Activated naive CD8-positive, alpha-beta T cell treated with anti-CD3 and anti-CD28 coated beads, Interleukin-2, amount 10 ng/mL, durations not matched to agents 7 days and 5 days (primary cell): ENCODE measurements at places on chromosomes 16 and 17. TPM values are rescaled to one million over a fixed set of nuclear protein-coding genes. Genes with fewer than 3 reads are reported as not detected.
A peak's percentile ranks its signal among the peaks of the same experiment; 100 is the strongest.

The APRT gene
- 124 TPM for total RNA-seq

The PPL gene
- not detected for total RNA-seq

The TBX2 gene
- total RNA-seq: not detected

GRCh38 chr17:82219083-82219482, 6.4 kb upstream of the CCDC57 start:
- DNase-seq: no peak
- H3K4me1 ChIP-seq: peaks cover 17% of the 10 kb centered on the region
- no peak overlapping the region for H3K4me3 ChIP-seq
- H3K27ac ChIP-seq: no peak overlapping the region

DNA sequence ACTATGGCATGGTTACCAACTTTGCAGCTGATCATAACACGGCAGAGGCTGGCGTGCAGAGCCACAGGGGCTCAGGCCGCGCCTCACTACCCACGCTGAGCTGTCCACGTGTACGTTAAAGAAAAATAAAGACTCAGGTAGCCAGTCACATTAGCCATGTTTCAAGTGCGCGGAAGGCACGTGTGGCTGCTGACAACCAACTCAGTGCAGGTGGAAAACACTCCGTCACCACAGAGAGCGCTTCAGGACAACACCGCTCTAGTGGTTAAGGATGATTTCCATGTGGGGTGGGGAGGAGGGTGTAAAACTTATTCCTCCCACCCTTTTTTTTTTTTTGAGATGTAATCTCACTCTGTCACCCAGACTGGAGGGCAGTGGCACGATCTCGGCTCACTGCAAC, 33.8 kb downstream of the ZCCHC14 start:
- peaks cover 6% of the 10 kb centered on the region for H3K27me3 ChIP-seq
- no peak overlapping the region for H3K4me3 ChIP-seq
- peaks cover 3% of the 10 kb centered on the region for H3K4me1 ChIP-seq
- DNase-seq: no peak
- no peaks in the 10 kb centered on the region for H3K36me3 ChIP-seq

DNA sequence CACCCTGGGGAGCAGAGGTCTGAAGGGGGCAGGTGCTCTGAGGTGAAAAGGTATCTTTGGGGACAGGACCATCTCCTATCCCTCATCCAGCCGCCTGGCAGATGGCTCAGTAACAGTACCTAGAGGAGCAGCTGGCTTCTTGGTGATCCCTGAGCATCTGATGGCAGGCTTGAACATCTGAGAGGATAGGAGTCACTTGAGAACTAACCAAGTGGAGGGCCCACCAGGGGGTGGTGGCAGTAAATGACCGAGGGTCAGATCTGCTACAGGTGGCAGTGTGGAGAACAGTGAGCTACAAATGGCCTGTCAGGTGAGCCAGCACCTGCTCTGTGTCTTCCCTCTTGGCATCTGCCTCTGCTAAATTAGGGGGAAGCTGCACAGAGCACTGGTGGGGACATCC, 13.8 kb downstream of the HROB start:
- H3K27me3 ChIP-seq: no peaks in the 10 kb centered on the region
- H3K4me1 ChIP-seq: peaks cover 6% of the 10 kb centered on the region
- no peak for DNase-seq
- no peak overlapping the region for H3K27ac ChIP-seq
- peaks cover 14% of the 10 kb centered on the region for H3K36me3 ChIP-seq
- H3K4me3 ChIP-seq: no peak overlapping the region

GRCh38 chr16:83433201-83433600, 374.6 kb upstream of the HSBP1 start:
- H3K4me1 ChIP-seq: no peaks in the 10 kb centered on the region
- DNase-seq: no peak
- H3K4me3 ChIP-seq: no peak overlapping the region
- H3K27me3 ChIP-seq: no peaks in the 10 kb centered on the region
- no peak overlapping the region for H3K27ac ChIP-seq

GRCh38 chr17:21166595-21167210, 39.9 kb downstream of the DHRS7B start:
- no peaks in the 10 kb centered on the region for H3K27me3 ChIP-seq
- no peak for DNase-seq
- peaks cover 2% of the 10 kb centered on the region for H3K4me1 ChIP-seq
- no peak overlapping the region for H3K4me3 ChIP-seq

DNA sequence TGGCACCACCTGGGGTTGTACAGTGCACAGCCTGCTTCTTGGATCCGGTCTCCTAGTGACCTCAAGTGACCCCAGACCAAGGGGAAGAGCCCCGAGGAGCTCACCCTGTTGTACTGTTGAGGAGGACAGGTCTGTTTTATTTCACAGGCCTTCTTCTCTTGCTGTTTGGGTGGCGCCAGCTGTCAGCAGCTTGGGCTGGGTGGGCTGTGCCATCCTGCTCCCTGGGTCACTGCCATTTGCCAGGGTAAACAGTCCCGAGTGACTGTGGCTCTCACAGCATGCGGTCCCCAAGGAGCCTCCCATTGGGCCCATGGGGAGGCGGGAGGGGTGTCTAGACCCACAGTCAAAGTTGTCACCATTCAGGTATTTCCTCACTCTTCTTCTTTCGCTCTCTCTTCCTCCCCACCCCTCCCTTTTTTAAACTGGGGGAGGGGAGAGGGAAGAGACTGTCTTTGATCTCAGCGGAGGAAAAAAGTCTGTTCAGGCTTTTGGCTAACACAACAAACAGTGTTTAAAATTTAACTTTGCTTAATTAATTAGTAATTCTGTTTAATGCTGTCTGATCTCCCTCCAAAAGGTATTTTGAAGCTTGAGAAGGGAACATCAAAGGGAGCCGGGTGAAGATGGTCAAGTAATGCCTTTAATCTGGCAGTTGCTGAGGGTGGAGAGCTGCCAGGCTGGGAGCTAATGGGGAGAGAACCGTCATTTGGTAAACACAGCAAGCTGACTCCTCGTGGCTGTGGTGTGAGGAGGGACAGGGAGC, 64.0 kb downstream of the SNX20 start:
- H3K36me3 ChIP-seq: no peaks in the 10 kb centered on the region
- H3K4me3 ChIP-seq: no peak overlapping the region
- no peak for DNase-seq

DNA sequence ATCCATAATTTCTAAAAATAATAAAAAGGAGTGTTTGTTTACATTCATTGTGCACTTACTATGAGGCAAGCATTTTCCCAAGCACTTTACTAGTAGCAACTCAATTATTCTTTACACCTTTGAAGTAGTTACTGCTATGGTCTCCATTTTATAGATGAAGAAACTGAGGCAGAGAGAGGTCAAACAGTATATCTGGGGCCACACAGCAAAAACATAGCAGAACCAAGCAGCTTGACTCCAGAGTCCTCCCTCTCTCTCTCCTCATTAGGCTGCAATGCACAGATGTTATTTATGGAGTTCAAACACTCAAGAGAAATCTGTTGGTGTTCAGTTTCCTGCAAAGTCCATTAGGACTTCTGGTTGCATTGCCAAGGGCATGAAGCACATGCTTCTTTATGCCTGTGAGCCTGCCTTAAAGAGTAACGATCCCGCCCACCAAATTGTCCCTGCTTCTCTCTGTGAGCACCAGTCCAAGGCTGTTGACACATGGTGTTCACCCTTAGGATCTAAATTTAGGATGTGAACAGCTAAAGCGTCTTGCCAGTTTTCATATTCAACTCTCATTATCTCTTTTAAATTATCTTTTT, 44.0 kb downstream of the GPRC5B start:
- H3K27me3 ChIP-seq: peaks cover 8% of the 10 kb centered on the region
- no peak for DNase-seq
- no peak overlapping the region for H3K27ac ChIP-seq
- no peak overlapping the region for H3K4me3 ChIP-seq
- H3K4me1 ChIP-seq: no peaks in the 10 kb centered on the region

GRCh38 chr17:77420095-77420803, 279.5 kb downstream of the SEC14L1 start:
- H3K4me3 ChIP-seq: peak overlapping the region; percentile 80
- peak overlapping the region; percentile 89 for H3K27ac ChIP-seq
- peaks cover 34% of the 10 kb centered on the region for H3K4me1 ChIP-seq

DNA sequence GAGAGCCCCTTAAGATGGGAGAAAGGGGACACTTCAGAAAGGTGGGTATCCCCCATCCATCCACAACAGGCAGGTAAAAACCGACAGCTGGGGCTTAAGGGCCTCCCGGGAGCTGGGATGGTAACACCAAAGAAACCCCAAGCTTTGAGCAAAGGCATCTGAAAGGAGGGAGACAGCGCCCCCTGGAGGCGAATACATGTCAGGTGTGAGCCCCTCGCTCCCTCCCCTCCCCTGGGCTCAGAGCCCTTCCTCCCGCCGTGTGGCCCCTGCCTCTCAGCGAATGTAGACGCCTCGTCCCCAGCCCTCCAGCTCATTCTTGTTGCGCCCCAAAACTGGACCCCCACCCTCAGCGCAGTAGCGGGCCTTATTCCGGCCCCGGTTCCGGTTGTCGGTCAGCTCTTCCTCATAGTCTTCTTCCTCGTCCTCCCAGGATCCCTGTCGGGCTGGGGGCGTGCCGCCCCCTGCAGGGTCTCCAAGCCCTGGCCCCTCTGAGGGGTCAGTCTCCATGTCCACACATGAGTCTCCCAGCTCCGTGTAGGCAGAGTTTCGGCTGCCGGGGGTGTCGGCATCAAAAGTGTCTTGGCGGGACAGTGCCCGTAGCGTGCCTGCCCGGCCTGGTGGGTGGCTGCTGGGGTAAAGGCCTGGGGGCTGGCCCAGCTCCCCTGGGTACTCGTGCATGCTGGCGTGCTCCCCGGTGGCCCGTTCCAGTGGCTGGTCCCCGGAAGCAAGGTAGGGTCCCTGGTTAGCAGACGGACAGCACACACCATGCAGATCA, 9.1 kb upstream of the ARL5C start:
- H3K36me3 ChIP-seq: peaks cover 13% of the 10 kb centered on the region
- peak overlapping the region; percentile 21 for H3K27ac ChIP-seq
- H3K4me3 ChIP-seq: no peak overlapping the region
- DNase-seq: peak; percentile 80
- H3K4me1 ChIP-seq: peaks cover 25% of the 10 kb centered on the region
